Stimulated activated CD4-positive, alpha-beta T cell treated with anti-CD3 and anti-CD28 coated beads, Interleukin-1b, Interleukin-23, amount 100 ng/mL, for 24 hours (primary cell): ENCODE measurements at places on chromosomes 1 and 21.

GRCh38 chr1:18682375-18682774 lies 51.7 kb downstream of the PAX7 start:
- DNase-seq, result no peak

GRCh38 chr1:200706111-200706814 lies 32.4 kb upstream of the CAMSAP2 start:
- DNase-seq, result no peak

- DNase-seq, result no peak
These were observed 8.3 kb downstream of the CNR2 start for GRCh38 chr1:23904748-23905357.

DNA sequence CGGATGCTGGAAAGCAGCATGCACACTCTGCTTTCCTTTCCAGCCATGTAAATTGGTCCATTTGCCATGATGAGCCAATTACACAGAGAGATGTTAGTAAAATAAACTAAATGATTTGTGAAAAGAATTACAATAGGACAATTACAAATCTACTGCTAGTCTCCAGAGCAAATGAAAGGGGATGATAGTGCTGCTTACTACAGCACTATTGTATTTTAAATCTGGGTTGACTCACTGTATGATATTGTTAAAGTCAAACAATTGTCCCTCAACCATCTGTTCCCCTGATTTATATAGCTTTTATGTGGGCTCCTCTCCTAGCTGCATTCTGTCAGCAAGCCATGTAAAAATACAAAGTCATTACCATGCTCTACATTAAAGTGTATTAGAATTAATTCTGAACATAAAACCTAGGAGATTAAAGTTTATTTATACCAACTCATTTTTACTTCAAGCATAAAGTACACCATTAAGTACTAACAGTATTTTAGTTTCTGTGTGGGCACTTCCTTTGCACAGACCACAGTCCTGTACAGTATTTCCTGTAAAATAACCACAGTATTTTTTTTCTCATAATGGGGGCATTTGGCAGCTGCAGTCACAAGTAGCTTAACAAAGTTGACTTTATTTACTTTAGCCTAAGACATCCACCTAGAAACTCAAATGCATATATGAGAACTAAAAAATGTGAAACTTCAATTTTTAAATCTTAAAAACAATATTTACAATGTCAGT lies 135.8 kb downstream of the VAV3 start:
- no peak for DNase-seq

DNA sequence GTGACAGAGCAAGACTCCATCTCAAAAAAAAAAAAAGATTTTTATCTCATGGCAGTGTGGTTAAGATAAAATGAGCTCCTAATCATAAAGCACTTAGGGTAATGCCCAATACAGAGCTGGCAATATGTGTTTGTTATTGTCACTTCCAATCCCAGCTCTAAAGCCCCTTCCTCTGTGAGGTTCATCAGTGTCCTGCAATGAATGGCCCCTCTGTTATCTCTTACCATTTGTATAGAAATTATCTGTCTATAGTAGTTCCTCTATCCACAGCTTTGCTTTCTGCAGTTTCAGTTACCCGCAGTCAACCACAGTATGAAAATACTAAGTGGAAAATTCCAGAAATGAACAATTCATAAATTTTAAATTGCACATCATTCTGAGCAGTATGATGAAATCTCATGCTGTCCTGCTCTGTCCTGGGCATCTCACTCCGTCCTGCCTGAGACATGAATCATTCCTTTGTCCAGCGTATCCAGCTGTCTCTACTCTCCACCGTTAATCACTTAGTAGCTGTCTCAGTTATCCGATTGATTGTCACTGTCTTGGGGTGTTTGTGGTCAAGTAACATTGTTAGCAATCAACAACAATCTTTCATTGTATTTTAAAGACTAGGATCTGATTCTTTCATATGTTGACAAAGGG lies 50.2 kb upstream of the DNAH14 start:
- no peak for DNase-seq
